ENCODE measurements at places on chromosomes 7 and 10. TPM values are rescaled to one million over a fixed set of nuclear protein-coding genes. Genes with fewer than 3 reads are reported as not detected.

The IMMP2L gene
- 22.7 TPM for total RNA-seq

The EPHA1 gene
- total RNA-seq: not detected

The MNX1 gene
- not detected for total RNA-seq

The ZNF365 gene
- total RNA-seq: not detected

The TACC2 gene
- total RNA-seq: 71.6 TPM

The SPDYE5 gene
- total RNA-seq: not detected

The PPP1R3C gene
- total RNA-seq: 8.8 TPM

The PRKCQ gene
- total RNA-seq: 0.88 TPM

The LRRD1 gene
- total RNA-seq: 0.17 TPM

The STEAP1 gene
- total RNA-seq: 12.2 TPM

The RPEL1 gene
- total RNA-seq: not detected

The CD36 gene
- total RNA-seq: 3,623 TPM

The PON1 gene
- total RNA-seq: not detected

The KIAA1549 gene
- 1.0 TPM for total RNA-seq

The NPSR1 gene
- total RNA-seq: not detected

The SCART1 gene
- 1.8 TPM for total RNA-seq

The EPO gene
- not detected for total RNA-seq

The SEMA3C gene
- 123 TPM for total RNA-seq

The DPYSL4 gene
- 0.22 TPM for total RNA-seq

The MALRD1 gene
- total RNA-seq: 2.6 TPM

The FEZF1 gene
- total RNA-seq: not detected

The ABCC2 gene
- total RNA-seq: 2.0 TPM

The ZNF25 gene
- total RNA-seq: 24.0 TPM

The AOAH gene
- total RNA-seq: 51.7 TPM

The FAM237B gene
- total RNA-seq: not detected

The LRMDA gene
- total RNA-seq: 20.2 TPM

The AKR1C1 gene
- 339 TPM for total RNA-seq

The HOGA1 gene
- 5.9 TPM for total RNA-seq

The CAMK1D gene
- total RNA-seq: 17.8 TPM

The HTR5A gene
- not detected for total RNA-seq

The HNRNPF gene
- total RNA-seq: 122 TPM

The CRTAC1 gene
- total RNA-seq: 0.57 TPM

The LLCFC1 gene
- not detected for total RNA-seq

The AKR1C4 gene
- not detected for total RNA-seq

The ANKRD22 gene
- 0.44 TPM for total RNA-seq

Data from subcutaneous adipose tissue (tissue), 4 donors.